NK-92 treated with Interleukin-12 subunit alpha and Interleukin-12 subunit beta, amount 100 ng/mL, for 24 hours (cell line): ENCODE measurements at places on chromosomes 3 and 15.

GRCh38 chr3:74001436-74001835 lies 376.7 kb upstream of the PDZRN3 start:
- no peak for DNase-seq

DNA sequence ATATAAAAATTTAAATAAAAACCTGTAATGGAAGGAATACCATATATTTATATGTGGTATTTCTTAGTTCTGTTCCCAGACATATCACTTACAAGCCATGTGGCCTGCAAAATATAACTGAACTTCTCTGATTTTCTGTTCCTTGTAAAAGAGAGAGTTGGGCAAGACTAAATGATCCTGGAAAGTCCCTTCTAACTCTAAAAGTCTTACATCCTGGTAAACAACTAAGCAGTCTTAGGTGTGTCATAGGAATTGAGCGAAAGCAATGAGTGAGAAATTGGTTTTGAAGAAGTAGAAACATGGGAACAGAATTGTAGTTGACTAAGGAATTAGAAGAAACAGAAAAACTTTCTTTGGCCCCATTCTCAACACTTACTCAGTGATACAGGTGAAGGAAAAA lies 25.3 kb upstream of the IL20RB start:
- DNase-seq = no peak

DNA sequence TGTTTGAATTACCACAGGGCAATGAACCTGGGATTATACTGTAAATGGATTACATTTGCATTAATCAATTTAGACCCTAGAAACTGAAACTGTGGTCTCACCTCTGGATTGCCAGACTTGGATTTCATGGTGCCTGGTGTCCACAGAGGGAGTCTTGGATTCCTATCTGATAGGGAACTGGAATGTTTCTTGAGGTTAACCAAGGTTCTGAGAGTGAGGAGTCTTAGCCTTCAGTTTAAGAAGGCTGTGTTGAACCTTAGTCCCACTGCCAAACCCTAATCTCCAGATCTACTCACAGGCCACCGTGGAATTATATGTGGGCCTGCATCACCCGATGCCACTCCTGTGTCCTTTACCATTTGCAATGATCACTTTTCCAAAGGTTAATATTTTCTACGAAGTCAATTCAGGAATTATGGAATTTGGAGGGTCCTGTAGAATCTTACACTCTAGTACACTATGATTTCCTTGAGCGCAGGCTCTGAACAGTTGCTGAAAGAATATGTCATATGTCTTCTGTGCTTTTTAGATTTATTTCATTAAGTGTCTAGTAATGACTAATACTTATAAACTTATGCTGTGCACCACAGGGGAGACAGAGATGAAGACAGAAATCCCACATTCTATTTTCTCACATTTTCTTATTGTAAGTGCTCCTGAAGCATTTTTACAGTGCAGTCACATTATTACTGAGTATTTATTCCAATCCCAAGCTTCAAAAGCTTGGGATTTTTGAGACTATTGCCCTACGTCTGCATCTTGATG lies 87.9 kb downstream of the EFL1 start:
- DNase-seq = no peak

- no peak for DNase-seq
Observed at GRCh38 chr3:107193116-107193515, 184.1 kb upstream of the CCDC54 start.
